ENCODE measurements at places on chromosomes 7 and 10.

DNA sequence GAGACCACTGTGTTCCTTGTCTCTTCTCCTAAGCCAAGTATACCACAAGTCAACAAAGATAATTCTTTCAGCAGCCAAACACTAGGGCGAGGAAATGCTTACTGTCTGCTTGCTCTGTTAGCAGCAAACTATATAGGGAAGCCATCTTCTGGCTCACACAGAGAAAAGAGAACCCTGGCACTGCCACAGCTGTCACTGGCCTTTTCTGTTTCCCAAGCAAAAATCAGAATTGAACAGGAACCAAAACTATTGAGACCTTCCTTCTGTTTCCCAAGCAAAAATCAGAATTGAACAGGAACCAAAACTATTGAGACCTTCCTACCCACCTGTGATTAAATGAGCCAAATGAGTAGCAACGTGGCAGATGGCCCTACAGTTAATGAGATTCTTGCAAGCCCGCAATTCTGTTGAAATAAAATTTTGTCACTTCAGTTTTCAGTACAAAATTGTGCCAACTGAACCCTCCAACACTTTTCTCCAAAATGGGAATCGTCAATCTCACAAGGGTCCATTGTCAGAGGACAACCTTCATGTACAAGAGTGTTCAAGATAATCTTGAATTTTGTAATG, 54.5 kb downstream of the LRRTM3 start:
- DNase-seq: no peak

DNA sequence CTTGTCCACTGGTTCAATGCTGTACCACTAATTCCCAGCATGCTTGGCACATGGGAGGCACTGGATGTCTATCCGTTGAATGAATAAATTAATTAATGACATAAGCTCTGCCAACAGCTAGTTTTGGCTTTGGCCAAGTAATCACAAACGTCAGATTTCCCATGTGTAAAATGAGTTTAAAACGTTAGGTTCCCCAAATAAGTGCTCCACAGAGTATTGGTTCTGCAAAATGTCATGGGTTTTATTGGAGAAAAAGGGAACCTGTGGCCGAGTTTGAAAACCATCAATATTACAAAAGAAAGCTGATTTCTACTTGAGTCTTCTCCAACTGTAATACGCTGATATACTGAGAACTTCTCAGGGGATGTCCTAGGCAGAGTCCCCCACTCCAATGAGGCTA, 23.2 kb downstream of the ELMO1 start:
- no peak for DNase-seq

DNA sequence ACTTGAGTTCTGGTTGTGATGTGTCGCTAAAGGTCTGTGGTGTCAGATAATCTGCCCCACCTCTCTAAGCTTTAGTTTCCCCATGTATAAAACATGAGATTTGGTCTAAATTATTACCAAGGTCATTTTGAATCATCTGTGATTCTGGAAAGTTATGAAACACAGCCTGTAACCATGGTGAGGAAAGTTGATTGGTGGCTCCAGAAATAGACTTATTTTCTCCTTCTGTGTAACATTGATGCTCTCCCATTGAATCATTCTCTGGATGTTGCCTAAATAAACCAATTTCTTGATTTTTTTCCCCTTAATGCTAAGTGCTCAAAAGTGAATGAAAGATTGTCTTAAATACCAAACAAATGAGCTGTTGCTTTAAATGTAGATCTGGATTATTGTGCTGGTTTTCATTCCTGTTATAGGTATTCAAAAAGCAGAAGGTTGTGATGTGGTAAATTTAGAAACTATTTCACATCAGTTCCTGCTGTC, 30.0 kb upstream of the PCGF5 start:
- no peak for DNase-seq

- no peak for DNase-seq
Measured at GRCh38 chr7:116348346-116348745, 138.0 kb downstream of the TES start.

- no peak for DNase-seq
Measured at GRCh38 chr7:129188372-129188891, at the start of gene SMO. SMO (plus strand) TSS chr7:129188633; CDS start chr7:129189152, 519 bp downstream.

GRCh38 chr10:35925493-35925892, 283.4 kb upstream of the FZD8 start:
- DNase-seq: no peak

- DNase-seq: no peak
Measured at GRCh38 chr10:127899766-127900387, 7.0 kb upstream of the PTPRE start.

- DNase-seq: no peak
Measured at GRCh38 chr10:31261511-31262311, 57.3 kb upstream of the ZEB1 start.

DNA sequence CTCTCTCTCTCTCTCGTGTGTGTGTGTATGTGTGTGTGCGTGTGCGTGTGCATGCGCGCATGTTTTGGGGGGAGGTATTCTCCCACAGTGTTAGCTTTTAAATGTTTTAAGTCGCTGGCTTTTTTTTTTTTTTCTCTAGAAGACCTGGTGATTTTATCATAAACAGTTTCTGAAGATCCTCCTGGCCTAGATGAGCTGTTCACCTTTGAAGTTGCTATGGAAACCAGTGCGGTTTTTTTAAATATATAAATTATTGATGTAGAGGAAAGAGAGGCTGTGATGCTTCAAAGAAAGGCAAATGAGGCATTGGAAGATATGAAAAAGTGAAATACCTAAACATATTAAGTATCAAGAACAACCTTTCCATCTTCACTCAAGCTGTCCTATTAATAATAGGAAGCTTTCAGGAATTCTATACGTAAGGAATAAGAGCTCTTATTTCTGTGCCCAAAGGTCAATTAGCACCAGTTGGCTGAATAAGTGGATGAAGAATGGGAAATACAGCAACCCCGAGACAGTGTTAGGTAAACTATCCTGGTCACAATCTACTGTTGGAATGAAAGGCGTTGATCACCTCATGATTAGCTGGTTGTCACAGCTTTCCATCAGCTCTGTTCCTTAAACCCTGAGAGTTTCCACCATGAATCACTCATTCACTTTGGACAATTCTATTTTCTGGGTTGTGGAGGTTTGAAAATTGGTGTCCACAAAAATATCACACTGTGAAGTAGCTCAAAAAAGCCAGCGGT, 66.5 kb upstream of the SLC35G1 start:
- no peak for DNase-seq

GRCh38 chr10:43822631-43823580, 174.2 kb upstream of the ZNF32 start:
- no peak for DNase-seq

DNA sequence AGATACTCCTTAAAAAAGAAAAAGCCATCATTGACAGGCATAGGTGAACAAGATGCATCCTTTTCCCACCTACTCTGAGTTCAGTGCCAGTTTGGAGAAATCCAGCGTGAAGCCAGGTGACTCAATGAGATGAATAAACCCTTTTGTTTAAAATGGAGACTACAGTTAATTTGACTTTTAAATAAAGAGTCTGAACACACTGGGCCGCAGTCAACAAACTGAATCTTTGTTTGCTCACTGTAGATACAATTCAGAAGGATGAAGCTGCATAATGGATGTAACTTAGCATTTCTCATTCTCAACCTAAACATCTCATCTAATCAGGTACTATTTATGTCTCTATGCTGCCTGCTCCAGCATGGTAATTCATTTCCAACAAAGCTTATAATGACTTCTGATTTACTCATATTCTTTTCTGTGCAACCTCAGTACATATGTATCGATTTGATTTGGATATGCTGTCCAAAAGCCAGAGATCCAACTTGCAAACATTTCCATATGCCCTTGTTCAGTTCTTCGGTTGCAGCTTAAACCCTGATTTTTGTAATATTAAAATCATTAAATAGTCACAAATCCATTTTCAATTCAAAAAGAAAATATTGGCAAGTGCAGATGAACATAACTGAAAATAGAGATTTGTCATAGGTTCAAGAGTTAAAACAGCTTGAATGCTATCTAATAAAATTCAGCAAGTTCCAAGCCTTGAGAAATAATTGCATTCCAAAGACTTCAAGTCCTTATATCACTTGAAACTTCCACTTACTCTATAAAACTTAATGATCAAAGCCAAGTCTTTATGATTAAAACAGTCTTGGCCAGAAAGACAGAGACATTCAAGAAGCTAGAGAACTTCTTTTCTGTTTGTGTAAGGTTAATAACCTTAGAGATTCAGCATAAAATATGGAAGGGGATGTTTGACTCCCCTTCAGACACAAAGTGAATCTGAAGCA, 67.8 kb downstream of the CPVL start:
- no peak for DNase-seq

- no peak for DNase-seq
Measured at GRCh38 chr7:29865526-29865925, 59.2 kb downstream of the WIPF3 start.

DNA sequence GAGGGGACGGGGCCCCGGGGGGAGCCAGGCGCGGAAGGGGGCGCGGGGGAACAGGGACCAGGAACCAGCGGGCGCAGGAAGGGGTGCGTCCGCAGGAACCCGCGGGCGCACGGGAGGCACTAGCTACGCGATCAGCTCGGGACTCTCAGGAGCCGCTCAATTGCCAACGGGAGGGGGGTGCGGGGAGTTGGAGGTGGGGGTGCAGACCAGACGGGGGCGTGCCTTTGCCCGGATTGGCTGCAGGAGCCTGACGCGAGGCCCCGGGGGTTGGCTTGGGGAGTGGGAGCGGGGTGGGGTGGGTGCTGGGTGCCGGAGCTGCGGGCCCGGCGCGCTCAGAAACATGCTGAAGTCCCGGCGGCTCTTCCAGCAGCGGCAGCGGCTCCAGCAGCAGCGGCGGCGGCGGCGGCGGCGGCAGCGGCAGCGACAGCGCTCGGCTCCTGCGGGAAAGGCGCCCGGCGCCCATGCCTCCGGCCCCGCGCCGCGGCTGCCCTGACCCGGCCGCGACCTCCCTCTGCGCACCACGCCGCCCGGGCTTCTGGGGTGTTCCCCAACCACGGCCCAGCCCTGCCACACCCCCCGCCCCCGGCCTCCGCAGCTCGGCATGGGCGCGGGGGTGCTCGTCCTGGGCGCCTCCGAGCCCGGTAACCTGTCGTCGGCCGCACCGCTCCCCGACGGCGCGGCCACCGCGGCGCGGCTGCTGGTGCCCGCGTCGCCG, at the start of gene ADRB1:
TSS of gene ADRB1 (plus strand) at position 335 of the 715 bp plus-strand sequence. CDS start at position 602, 267 bp downstream.
- peak; percentile 21 for DNase-seq

DNA sequence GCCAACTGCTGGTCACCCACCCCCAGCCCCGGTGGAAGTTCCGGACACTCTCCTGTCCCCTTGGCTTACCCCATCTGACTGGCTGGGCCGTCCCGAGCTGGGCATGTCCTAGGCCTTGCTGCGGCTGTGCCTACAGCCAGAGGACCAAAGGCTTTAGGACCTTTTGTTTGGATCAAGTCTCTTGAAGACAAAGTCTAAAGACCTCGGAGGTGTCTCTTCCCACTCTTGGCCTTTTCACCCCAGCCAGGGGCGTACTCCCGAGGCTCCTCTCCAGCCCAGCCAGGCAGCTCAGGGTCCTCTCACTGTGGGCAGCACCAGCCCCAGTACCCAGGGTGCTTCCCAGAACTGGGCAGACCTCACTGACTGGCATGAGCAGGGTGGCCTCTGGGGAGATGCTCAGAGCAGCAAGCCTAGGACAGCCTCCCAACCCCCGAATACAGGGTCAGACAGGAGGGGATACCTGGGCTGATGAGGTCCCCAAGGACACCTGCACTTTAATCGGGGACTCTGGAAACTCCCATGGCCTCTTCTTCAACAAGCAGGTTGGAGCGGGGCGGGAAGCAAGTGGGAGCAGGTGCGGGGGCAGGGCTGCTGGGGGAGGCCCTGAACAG, 2.7 kb upstream of the PWWP2B start:
- no peak for DNase-seq

DNA sequence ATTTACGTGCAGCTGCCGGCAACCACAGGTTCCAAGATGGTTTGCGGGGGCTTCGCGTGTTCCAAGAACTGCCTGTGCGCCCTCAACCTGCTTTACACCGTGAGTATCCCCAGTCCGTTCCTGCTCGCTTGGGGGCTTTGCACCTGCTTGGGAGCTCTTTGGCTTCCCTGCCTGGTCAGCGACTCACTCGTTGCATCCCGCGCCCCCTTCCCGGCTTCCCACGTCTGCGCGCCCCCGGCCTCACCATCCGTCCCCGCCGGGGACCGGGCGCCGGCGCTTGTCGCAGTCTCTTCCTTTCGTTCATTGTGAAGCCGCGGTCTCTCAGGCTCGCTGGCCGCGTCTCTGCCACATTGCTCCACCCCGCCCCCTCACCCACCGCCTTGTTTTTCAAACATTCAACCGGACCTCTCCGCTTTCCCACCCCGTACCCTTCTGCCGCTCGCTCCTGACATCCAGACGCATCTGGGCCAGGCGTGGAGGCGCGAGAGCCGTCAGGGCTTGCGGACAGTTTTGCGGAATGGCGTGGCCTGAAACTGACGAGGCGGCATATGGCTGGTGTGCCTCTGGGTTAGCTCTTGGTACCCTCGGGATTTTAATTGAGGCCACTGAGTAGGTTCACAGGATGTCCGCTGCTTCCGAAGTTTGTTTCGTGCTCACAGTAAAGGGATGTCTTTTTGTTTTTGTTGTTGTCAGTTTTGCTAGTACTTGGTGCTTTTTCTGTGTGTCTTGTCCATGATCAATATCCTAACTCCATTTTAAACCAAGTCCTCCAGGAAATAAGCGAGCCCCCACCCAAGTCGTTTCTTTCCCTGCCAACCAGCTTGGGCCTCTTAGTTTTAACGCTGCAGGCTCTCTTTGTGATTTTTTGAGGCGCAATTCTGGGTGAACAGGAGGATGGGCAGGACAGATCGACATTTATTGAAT, 639 bp downstream of the TSPAN13 start:
- DNase-seq: no peak

DNA sequence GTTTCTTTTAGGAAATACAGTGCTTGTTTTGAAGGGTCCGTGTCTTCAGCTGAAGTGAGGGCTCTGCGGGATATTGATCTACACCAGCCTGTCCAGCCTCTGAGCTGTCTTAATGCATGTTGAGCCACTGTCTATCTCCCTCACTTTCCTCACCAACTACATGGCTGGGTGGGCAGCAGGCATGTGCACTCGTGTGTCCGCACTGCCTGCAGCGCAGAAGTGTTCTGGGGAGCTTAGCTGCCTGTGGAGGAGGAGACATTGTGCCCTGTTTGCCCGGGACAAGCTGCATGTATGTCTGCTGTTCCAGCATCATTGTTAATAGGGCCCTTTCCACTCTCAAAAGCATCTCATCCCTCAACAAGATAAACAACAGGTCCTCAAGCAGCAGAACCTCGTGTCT, 133.1 kb upstream of the EEPD1 start:
- no peak for DNase-seq

DNA sequence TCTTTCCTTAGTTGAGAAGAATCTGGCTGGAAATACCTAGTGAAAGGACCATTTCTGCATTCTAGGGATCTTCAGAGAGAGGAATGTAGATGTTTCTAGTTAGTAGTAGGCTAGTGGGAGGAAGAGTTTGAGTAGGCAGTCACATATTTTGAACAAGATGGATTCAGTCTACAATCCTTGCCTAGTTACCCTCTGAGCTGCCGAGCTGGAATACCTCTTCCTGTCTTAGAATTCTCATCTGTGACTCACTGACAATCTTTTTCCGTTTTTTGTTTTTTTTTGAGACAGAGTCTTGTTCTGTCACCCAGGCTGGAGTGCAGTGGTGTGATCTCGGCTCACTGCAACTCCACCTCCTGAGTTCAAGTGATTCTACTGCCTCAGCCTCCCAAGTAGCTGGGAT, 30.7 kb upstream of the PLPP4 start:
- no peak for DNase-seq
